ENCODE measurements at places on chromosomes 11 and 22.

DNA sequence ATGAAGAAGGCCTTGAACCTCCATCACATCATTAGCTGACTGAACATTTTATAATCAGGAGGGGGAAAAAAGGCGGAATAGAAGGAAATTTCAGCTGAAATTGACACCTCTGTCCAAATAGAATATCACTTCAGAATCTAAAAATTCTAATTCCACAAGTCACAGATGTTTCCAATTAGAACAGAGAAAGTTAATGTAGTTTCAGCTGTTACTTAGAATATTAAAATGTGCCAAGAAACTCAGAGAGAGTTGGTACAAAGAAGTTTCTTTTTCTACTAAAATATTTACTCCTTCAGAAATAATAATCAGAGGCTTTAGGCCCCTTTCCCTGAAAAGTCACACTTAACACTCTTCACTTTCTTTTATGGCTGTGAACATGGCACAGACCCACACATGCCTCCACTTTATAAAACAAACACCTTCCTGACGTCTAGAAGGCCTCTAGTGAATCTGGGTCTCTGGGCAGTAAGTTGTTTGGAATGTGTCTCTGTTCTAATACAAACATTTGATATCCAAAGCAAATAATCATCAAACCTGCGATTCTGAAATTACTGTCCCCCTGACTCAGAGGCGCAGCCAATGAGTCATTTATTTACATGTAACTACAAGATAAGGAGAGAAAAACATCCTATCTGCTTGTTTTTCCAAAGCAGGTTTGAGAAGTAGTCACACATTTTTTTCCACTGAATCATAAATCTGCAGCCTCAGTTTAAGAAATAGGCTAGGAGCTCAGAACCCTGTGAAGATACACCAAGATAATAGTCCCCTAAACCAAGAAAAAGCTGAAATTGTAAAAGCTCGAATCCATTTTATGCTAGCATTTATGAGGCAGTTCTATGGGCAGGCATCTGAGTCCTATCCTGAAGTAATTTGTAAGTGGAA lies 148.4 kb downstream of the ME3 start:
- no peak for DNase-seq

DNA sequence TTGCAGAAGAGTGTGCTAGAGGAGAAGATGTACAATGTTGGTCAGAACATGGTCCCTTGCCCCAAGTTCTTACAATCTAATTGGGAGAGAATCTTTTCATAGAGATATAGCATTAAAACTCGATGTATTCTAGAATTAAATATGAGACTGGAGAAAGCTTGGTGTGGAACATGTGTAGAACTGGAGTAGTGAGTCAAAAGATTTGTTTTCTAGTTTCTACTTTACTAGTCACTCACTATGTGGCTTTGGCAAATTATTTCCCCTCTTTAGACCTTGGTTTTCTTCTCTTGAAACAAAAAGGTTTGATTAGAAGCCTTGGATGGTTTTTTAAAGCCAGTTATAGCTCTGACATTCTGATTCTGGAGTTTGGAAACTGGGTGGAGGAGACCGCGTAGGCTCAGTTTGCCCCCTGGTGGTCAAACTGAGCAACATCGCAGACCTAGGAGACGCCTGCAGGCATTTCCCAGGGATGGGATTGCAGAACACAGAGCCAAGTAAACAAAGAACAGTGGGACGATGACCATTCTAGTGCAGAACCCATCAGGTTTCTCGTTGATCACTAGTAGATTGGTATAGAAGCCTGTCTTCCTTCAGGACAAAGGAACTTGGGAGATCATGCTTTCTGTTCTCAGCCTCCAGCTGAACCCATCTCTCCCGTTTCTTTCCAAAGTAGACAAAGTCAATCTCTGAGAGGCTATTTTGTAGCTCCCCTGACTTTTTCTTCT lies 8.5 kb upstream of the CHRDL2 start:
- peak; percentile 70 for DNase-seq

DNA sequence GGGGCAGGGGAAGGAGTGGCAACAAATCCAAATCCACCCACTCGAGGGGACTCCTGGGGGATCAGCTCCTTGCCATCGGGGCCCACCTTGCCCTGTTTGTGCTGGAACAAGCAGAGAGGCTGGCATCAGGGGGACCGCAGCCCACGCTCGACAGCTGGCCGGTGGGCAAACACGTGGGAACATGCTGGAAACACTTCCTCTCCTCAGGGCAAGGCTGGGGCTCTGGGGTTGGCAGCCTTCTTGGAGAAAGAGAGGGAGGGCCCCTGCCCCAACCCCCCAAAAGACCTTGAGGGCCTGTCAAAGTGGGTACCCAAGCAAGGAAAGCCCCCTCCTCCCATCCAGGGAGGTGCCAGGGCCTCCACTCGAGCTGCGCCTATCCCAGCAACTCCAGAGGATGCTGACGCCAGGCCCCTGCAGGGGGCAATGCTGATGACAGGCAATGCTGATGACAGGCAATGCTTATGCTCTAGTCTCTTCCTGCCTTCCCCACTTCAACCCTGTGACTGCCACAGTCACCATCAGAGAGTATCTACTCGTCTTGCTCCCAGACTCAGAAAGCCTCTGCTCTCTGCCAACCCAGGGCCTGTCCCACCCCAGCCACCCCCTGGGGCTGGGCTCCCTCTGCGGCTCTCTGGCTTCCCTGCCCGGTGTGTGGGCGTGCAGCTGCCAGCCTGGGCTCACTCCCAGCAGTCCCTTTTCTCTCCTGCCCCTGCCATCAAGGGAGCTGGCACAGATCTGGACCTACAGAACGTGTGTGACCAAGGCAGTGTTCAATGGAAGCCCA lies 6.0 kb downstream of the ESS2 start:
- DNase-seq = no peak

DNA sequence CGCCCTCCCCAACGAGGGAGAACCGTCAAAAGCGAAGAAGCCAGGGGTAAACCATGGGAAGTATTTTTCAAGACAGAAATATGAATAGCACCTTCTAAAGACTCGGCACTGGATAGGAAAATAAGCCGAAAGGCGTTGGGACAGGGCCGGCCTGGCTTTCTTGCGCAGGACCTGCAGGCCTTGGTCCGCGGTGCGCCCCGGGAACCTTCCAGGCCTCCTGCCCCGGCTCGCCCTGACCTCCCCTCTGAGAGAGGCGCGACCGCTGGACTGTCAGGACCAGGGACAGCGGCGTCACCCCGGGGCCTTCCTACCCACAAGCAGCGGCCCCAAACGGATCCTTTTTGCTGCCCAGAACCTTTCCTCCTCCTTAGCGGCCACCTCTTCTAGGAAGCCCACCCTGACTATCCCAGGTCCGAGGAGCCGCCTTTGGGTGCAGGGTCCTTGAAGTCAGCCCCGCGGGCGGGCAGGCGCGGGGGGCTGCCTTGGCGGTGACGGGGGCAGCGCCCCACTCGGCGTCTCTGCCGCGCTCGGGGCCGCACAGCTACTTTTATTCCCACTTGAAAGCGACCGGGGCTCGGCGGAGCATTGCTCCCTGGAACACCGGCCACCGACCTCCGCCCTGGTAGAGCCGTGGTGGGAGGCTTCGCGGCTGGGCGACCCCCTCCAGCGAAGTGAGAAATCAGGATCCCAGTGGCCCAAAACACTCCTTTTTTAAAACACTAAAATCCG lies 650 bp upstream of the MAPK11 start:
- DNase-seq = no peak

GRCh38 chr11:93623179-93623578 lies 38.3 kb upstream of the CEP295 start:
- peak; percentile 12 for DNase-seq

GRCh38 chr22:18994701-18995326 lies 58.7 kb upstream of the PRODH start:
- DNase-seq = no peak

- DNase-seq = no peak
Observed at GRCh38 chr11:93128574-93128973, 69.2 kb downstream of the SLC36A4 start.

DNA sequence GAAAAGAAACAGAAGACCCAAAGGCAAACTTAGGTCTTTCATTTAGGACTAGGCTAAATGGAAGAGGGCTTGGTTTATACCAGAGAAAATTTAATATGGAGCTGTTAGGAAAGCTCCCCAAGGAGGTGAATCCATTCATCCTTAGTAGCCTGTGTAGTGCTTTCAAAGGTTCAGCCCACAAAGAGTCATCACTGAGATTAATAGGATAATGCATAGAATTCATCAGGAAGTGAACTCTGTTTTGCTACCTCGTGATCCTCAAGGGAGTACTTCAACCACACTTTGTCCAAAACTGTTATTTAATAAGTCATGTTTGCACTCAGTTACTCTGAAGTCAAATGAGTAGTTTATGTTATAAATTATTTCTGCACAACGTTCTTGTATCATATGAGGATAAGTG lies 43.3 kb upstream of the MMP7 start:
- no peak for DNase-seq

GRCh38 chr22:42752230-42752746 lies 31.6 kb upstream of the A4GALT start:
- no peak for DNase-seq

GRCh38 chr11:69908511-69909220 lies 89.5 kb upstream of the FGF3 start:
- DNase-seq = no peak

GRCh38 chr11:100703139-100703538 lies 16.1 kb downstream of the ARHGAP42 start:
- DNase-seq = no peak

DNA sequence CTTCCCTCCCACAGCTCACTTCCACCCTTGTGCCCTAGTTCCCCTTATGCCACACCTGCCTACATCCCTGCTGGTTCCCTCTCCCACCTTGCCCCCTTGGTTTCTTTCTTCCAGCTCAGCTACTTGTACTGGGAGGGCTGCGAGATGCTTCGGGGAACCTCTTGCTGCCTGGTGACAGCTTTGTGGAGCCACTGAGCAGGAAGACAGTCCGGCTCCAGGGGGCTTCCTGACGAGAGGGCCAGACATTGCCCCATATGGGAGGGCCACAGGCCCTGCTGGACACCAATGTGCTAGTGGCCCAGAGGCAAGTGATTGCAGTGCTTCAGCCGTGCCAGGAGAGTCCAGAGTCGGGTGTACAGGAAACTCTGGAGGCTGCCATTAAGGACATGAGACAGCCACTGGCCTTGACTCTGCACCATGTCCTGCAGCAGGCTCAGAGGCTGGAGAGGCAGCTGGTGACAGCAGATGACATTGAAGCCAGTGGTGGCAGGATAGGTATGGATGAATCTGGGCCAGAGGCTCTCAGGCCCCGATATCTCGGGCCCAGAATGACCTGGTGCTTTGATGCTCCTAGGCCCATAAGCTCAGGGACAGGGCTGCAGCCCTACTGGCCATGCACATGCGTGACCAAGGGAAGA lies 54.3 kb downstream of the BTG4 start:
- no peak for DNase-seq

DNA sequence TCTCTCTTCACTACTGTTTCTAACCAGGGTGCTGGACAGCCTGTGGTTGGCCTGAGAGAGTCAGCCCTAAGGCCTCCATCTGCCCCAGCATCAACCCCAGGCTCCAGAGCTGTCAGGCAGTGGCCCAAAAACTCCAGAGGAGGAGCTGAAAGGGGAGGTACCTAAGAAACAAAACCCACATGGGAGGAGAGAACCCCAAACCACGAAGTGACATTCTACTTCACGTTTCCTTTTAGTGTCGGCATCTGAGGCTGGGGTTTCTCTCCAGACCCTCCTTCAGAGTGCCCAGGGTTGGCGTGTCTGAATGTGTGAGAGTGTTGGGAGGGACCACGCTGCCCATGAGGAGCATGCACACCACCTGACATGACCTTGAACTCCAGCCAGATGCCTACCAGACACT lies 69.8 kb upstream of the NNMT start:
- DNase-seq = no peak

DNA sequence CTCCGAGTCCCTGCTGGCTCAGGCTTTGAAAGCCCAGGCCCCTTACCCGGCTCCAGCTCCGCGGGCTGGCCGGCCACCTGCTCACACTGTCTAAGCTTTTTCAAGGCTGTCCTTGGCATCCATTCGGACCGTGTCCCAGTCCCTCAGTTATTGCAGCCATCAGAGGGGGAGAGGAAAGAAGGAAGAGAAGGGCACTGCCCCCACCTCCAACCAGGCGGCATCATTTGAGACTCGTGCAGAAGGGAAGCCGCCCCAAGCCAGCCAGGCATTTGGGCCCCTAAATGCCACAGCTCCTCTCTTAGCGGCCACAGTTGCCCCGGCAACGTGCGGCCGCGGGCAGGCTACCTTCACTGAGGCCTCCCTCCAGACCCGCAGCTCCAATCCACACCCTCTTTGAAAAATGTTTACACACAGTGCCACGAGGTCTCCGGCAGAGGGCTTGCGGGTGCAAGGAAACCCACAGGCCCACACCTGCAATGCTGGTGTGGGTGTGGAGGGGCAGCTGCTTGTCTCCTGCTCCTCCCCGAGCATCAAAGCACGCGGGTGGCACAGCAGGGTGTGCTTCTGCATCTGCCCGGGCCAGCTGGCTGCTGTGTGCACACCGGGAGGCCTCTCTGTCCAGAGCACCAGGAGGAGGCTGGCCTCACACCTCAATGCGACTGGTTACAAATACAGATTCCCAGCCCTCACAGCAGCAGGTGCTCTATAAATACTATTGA lies 124.4 kb downstream of the CTTN start:
- no peak for DNase-seq

GRCh38 chr22:20035375-20036083 lies 14.6 kb downstream of the TANGO2 start:
- DNase-seq = no peak

GRCh38 chr11:57336111-57336666 lies 497 bp upstream of the SSRP1 start:
- DNase-seq = no peak

DNA sequence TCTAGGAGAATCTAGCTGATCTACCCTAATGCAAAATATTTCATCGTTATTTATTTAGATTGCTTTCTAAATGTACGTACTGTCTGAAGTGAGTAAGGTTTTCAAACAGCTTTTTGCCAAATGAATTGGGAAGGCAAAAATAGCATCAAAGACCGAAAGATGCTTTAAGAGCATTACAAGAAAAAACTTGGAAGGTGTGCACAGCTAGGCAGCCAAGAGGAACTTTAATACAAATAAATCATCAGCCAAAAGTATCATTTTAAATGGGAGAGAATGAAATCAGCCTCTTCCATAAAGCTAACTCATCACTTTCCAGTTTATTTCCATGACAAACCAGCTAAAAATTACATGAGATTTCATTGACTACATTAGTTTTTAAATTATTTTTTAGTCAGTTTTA lies 30.2 kb upstream of the CFAP300 start:
- DNase-seq = no peak

- DNase-seq = no peak
Observed at GRCh38 chr22:38715176-38715764, 9.5 kb downstream of the GTPBP1 start.

DNA sequence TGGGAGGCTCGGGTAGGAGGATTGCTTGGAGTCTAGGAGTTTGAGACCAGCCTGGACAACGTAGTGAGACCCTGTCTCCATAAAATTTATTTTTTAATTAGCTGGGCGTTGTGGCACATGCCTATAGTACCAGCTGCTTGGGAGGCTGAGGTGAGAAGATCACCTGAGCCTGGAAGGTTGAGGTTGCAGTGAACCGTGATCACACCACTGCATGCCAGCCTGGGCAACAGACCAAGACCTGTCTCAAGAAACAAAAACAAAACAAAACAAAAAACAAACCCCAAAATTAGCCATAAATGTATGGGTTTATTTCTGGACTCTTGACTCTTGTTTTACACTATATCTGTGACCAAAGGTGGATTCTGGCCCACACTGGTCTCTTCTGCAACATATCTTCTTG lies 41.6 kb downstream of the EIF3F start:
- DNase-seq = no peak
